Inflammatory macrophage treated with lipopolysaccharide for 4 hours (primary cell): ENCODE measurements at places on chromosomes 12 and 14.

GRCh38 chr12:99453836-99454538, 193.6 kb upstream of the GARIN6 start:
- no peak for DNase-seq

GRCh38 chr14:54135804-54136280, 179.2 kb upstream of the BMP4 start:
- DNase-seq: no peak

DNA sequence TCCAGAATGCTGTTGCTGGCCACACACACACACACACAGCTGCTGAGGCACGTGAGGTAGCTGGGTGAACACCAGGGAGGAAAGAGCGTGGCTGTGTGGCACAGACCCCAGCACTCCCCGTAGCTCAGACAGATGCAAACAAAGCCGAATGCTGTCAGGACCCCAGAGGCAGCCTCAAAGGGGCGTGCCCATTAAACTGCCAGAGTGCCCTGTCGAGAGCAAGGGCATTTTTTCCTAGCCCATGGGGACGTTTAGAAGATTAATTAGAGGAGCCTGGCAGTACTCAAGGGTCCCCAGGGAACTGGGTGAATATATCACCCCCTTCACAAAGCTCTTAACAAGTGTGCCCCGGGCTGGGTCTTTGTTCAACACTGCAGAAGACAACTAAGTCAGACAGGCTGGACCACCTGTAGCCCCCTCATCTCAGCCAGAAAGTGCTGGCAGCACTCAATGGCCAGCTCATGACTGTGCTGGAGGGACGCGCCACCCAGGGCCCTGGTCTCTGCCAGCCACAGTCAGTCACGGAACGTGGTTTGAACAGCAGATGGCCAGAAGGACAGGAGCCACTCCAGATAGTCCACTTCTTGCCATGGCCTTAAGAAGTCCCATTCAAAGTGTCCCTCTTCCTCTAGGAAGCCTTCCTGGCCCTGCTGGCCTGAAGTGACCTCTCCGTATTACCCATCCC, 37.5 kb downstream of the TTC7B start:
- no peak for DNase-seq

DNA sequence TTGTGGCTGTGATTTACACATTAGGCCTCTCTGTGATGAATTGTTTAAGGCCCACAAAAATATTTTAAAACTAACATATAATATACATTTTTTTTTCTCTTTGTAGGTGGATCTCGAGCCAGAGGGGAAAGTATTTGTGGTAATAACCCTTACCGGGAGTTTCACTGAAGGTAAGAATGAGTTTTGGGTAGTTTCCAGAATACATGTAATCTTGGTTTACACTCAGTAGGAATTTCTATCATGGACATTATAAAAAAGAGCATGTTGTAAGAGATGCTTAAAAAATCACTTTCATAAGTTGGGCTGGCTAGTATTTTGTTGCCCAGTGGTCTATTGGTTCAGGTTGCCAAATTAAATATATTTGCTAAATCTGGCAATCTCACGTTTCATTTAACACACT, 69.7 kb downstream of the PRKCH start:
- DNase-seq: no peak

DNA sequence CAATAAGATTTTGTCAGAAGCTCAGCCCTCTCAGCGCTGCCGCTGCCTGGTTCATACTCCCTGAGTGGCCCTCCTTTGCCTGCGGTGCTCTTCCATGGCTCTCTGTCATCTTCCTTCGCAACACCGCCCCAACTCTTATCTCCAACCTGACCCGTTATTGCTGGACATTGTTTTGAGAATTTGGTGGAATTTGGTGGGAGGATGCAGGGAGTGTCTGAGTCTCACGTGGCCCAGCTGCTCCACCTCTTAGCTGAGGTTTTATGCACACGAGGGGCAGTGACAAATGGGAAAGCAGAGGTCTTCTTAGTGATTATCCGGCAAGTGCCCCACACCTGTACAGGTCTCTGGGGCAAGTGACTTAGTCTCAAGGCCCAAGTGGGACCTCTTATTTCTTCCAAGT, 97.5 kb upstream of the RPH3A start:
- no peak for DNase-seq

DNA sequence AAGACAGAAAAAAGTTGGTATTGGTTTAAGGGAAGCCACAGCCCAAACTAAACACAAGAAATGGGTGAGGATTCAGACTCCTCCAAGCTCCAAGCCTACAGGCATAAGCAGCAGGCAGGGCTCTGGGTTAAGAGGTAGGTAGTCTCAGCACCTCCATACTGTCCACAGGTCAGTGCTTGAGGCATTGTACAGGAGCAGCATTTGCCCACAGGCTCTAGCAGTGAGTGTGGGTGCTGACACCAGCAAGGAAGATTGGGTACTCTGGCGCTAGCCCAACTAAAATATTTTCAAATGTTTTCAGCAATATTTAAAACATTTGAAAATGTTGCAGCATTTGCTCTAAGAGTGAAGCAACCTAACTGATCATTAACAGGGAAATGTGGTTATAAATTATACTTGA, 33.1 kb downstream of the FERMT2 start:
- no peak for DNase-seq

GRCh38 chr12:89111964-89112363, 240.3 kb downstream of the DUSP6 start:
- no peak for DNase-seq

DNA sequence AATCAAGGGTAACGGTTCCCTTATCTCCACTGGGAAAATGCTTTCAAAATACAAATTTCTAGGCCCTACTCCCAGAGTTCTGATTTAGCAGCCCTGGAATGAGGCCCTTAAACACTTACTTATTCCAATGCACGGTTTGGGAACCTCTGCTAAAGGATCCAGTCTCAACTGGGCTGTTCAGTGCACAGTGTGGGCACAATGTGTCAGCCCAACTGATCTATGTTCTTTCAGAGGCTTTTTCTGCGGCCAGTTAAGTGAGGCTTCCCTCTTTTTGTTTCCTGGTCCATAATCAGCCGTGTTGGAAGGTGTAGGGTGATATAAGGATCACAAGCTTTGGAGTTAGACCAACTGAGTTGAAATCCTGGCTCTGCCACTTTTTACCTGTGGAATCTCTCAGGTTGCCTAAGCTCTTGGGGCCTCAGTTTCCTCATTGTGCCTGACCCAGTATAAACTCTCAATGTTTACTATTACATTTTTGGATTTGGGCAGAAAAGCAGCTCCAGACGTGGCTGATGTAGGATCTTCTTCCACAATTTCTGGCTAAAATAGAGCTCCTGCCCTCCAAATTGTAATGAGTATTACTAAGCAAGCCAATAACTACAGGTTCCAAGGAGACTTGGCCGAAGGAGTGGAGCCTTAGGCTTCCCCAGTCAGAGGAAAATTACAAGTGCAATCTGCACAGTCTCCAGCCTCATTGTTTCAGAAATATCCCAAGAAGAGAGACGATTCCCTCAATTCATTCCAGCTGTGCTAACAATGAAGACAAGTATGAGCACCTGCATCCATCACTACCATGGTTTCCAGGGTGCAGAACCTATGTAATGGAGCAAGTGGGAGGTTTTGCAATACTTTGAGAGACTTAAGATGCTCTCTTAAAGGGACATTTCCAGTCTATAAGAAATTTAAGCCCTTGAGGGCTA, 2.3 kb upstream of the ANGEL1 start:
- DNase-seq: no peak

DNA sequence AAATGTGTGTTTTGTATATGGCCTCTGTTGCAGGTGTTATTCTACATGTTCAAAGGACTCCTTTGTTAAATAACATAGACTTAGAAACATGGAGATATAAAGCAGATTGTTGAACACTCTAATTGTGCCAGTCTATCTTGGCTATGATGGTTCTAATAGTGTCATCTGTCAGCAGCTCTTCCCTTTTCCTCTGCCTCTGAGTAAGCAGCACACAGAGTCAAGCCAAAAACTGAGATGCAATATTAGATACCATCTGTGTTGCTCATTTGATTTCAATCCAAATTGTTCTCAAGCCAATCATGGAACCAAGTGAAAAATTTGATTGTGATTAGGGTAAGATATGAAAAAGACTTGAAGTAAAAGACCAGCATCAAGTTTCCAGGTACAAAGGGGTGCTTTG, 871.1 kb upstream of the MGAT4C start:
- no peak for DNase-seq

DNA sequence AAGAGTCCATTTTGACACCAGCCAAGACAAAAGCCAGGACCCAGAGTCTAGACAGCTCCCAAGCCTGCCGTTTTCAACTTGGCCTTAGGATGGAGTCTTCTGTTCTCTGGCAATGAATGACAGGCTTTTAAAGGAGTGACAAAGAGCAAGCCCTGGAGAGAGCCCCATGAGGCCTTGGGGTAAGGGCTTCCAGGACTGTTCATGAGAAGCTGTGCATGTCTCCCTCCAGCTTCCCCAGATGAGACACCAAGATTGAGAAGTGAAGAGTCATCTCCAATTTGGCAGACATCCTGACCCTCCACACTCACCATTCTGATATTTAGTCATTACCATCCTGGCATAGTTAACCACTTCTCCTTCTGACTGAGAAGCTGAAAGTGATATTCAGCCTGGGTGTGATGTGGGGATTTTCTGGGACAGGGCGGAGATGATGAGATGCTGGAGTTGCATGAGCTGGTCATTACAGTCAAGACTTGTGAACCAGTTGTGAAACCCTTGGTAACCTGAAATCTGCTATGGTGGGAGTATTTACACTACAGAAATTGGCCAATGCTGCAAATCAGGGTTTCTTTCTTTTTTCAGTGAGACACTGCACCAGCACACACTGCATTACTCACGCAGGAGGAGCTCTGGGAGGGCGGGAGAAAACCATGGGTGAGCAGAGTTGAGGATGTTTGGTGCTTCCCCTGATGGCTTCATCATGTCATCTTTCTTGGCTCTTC, 77.8 kb downstream of the VCPKMT start:
- peak; percentile 100 for DNase-seq

DNA sequence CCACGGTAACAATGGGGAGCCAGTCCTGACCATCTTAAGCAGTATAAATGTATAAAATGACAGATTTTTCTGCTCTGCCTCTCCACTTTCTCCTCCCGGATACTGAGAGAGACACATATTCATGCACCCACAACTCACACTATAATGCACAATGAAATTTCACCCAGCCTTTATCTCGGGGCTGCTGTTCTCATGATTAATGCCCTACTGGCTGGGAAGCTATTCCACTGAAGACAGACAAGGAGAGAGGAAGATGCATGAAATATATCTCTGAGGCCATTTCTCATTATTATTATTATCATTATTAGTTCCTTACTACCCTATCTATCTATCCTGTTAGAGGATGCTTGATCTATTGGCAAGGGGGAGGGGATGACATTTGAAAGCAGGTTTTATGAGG, 501.7 kb downstream of the DIO2 start:
- DNase-seq: no peak

DNA sequence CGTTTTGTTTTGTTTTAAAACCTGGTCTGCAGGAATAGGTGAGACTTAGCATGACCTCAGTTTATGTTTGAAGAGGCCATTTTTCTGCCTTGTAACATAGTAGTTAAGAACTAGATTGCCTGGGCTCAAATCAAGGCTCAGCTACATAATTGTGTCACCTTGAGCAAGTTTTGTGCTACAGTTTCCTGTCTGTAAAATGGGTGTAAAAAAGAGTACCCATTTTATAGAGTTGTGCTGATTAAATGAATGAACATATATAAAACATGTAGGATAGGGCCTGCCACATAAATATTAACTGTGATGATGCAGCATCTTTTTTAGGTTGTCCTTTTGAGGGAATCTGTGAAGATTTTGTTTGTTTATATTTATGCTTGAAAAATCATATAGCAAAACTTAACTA, 7.2 kb downstream of the WNK1 start:
- DNase-seq: no peak

DNA sequence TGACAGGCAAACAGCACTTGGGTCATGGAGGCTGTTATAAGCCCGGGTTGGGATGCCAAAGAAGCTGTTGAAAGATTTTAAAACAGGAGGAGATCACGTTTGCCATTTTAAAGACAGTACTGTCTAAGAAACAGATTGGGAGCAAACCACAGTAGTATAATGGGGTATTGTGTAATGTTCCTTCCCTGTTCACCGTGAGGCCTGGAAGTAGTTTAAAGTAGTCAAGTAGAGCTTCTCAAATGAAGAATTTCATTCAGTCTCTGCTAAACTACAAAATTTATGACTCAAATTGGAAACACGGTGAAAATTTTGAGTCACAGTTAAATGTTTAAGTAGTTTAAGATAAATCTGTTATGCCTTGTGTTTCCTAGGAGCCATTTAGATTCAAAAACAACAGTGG, 35.8 kb downstream of the ATP2A2 start:
- DNase-seq: peak; percentile 24

DNA sequence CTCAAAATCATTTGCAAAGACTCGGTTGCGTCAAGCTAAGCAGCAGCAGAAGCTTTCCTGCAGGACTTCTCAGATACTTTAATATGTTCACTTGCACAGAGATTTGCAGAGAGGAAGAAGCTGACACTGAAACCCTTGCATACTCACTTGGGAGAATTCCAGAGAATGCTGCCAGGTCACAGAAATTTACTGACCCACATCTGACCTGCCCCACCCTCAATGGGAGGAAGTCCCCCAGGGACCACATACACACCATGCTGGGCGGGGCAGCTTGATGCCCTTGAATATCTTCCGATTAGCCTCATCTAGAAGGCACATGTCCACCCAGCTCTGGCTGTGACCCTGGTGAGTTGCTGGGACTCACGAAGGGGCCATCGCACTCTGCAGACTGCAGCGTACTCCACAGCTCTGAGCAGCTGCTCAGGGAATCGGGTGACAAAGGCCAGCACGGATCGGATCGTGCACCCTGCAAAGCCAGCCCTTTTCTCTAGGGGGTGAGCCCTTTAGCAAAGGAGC, 83.2 kb downstream of the ITPK1 start:
- peak; percentile 73 for DNase-seq

DNA sequence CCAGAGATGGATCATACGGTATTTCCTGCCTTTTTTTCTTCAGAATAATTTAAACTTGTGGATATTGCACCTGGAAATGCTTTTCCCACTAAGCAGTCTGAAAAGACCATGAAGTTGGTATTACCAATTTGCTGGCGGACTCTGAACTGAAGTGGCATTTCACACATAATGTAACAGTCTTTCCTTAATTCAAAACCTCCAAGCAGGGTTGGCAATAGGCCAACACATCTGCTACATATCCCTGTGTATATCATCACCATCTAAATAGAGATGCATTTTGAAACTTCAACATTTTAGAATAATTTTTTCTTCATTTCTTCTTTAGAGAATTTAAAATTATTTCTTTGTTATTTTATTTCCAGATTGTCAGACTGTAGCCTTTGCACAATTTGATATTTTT, 100.5 kb downstream of the TSPAN8 start:
- no peak for DNase-seq

GRCh38 chr12:107247650-107248049, 154.3 kb upstream of the CRY1 start:
- no peak for DNase-seq

DNA sequence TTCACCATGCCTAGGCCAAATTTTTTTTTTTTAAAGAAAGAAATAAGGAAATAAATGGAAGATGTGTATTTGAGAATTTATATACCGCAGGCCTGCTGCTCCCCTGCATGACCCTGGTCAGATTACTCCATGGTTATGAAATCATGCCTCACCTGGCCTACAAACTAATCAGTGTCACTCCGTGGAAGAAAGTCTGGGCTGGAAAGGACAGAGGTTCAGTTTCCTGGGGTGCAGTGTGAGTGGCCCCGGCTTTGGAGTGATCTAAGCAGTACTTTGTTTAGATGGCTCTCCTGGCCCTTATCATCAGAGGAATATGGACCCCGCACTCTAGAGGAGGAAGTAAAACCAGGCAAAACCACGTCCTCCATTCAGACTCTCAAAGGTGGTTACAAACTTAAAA, 9.6 kb downstream of the APOBEC1 start:
- no peak for DNase-seq
